ENCODE measurements at places on chromosomes 6 and 20. TPM values are rescaled to one million over a fixed set of nuclear protein-coding genes. Genes with fewer than 3 reads are reported as not detected.

The NRSN1 gene
- not detected for total RNA-seq

The ZBTB12 gene
- total RNA-seq: 2.4 TPM

The DEFB132 gene
- total RNA-seq: not detected

The EPHA7 gene
- not detected for total RNA-seq

The THBD gene
- total RNA-seq: not detected

Data from activated naive CD4-positive, alpha-beta T cell treated with anti-CD3 and anti-CD28 coated beads, Interleukin-2, amount 50 U/mL, for 72 hours (primary cell).